ENCODE measurements at places on chromosomes 2 and 18. TPM values are rescaled to one million over a fixed set of nuclear protein-coding genes. Genes with fewer than 3 reads are reported as not detected.

Gene SPP2
- total RNA-seq: not detected

Gene SERPINB12
- not detected for total RNA-seq

Gene MAP3K19
- not detected for total RNA-seq

Gene CDH2
- total RNA-seq: not detected

DNA sequence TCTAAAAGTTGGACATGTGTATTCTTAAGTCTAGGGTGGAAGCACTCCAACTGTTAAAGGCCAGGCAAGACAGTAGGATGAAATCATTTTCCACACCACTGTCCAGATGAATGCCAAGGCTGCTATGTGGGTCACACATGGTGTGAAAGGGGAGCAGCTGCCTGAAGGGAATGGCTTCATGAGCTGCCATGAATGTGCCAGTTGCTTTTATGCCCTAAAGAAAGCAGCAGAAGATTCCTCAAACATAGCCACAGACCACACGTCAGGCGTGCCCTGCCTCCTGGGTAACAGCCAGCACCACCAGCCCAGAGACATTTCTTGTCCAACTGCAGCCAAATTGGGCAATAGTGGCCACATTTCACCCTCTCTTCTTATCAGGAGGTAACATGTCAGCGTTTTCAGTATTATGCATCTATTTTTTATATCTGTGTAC lies 130.2 kb downstream of the MTCL1 start:
- DNase-seq: no peak

DNA sequence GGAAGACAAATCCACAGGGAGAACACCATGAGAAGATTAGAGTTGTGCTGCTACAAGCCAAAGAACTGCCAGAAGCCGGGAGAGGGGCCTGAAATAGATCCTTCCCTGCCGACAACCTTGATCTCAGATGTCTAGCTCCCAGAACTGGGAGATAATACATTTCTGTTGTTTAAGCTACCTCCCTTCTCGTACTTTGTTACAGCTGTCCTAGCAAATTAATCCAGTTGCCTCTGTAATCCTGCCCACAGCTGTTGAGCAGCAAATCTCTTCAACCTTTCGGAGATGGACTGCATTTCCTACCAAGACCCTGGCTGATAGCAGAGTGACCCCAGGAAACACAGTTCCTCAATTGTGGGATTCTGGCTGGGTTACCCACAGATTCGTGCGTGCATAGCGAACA lies 2.6 kb upstream of the TBC1D8 start:
- no peak for DNase-seq

DNA sequence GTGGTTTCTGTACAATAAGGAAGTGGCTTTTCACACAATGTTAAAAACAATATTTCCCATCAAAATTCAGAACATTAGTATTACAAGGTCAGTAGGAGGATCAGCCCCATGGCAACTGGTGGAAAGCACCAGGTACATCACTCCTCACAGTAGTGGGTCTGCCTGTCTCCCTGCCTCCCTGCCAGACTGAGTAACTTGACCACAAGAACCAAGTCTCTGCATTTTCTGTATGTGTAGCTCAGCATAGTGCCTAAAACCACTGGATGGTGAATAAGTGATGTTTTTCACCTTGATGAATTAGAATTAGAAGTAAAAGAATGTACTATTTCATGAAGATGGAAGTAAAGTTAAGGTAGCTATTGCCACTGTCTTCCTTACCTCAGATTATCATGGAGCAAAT lies 4.1 kb upstream of the WDR7 start:
- DNase-seq: no peak

Gene CCDC85A
- not detected for total RNA-seq

Gene TWIST2
- not detected for total RNA-seq

GRCh38 chr18:39622431-39622830 lies 2056.8 kb upstream of the CELF4 start:
- DNase-seq: no peak

GRCh38 chr2:88698027-88698413 lies 6.5 kb downstream of the RPIA start:
- no peak for DNase-seq

GRCh38 chr2:222722327-222722946 lies 51.0 kb downstream of the MOGAT1 start:
- no peak for DNase-seq

DNA sequence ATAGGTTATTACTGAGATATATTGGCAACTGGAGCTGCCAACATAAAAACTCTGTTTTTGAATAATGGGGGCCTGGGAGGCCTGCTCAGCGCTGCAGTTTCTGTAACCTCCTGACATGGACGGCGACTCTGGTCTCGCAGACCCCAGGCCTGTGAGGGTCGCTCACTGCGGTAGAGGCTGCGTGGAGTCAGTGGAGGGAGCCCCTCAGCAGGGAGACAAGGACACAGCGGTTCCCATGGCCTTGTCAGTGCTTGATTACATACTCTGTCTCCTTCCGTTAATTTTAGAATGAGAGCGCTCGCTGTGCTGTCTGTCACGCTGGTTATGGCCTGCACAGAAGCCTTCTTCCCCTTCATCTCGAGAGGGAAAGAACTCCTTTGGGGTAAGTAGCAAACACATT lies 858 bp downstream of the TPO start:
- DNase-seq: no peak

GRCh38 chr18:1383465-1383864 lies 478.8 kb downstream of the ADCYAP1 start:
- DNase-seq: no peak

Gene REG1B
- not detected for total RNA-seq

Gene CFC1
- total RNA-seq: not detected

Gene KYNU
- total RNA-seq: 0.14 TPM

Gene DRC1
- total RNA-seq: not detected

DNA sequence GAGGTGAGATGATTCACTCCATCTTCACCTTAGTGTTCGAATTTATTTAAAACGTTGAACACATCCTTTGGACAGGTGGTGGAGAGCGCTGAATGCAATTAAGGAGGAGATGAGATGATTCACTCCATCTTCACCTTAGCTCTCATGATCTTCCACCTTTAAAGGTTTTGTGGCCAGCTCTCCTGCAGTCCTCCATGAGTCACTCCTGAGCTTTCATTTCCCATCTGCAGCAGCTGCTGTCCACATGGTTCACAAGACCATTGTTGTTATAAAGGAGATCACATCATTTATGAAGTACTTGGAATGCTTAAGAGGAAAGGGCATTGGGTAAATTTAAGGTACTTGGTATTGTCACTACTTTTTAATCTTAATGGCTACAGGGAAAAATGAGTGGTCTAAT lies 298.5 kb downstream of the PAX3 start:
- no peak for DNase-seq

Gene XPO1
- total RNA-seq: 208 TPM

DNA sequence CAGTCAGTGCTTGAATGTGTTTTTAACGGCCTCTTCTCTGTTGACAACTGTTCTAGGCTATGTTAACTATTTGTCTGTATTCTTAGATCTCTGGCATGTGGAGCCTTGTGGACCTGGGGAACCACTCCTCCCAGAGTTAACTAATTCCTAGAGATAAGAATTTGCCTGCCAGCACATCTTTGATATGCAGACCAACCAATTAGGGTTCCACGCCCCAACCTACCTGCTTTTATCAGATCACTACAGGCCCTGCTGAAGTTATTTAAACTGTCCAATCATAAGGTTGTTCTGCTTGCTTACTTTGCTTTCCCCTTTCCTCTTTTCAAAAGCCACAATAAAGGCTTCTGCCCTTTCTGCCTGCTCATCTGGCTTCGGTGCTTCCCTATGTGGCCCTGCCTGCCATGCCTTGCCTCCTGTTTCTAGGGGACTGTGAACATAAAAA lies 8.5 kb upstream of the CYBRD1 start:
- no peak for DNase-seq

Gene SLC35F5
- 25.8 TPM for total RNA-seq

Gene NRP2
- 3.3 TPM for total RNA-seq

DNA sequence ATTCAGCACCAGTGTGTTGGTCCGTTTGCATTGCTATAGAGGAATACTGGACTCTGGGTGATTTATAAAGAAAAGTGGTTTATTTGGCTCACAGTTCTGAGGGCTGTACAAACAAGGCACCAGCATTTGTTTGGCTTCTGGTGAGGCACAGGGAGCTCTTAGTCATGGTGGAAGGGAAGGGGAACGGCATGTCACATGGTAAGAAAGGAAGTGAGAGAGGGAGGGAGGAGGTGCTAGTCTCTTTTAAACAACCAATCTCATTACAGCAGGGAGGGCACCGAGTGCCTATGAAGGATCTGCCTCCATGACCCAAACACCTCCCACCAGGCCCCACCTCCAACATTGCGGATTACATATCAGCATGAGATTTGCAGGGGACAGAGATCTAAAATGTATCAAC lies 143.9 kb upstream of the DLX2 start:
- DNase-seq: no peak

Gene SLC9A2
- not detected for total RNA-seq

Gene LINC00305
- total RNA-seq: not detected

DNA sequence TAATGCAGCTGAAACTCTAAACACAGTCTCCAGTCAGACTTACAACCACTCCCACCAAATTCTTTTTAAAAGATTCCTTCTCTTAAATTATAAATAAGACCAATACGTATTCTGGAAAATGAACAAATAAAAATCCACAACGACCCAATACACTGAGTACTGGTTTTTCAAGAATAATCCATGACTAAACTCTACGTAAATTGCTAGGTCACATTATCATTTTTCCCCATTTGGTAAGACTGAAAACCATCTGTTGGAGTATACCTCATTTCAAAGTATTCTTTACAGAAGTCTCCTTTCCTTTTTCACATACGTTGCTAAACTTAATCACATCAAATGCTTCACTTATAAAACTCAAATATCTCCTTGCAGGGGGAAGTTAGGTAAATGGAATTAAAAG lies 6.0 kb downstream of the ZNF516 start:
- DNase-seq: no peak

GRCh38 chr18:63177919-63178821 lies 141.4 kb downstream of the BCL2 start:
- DNase-seq: no peak

GRCh38 chr2:46802665-46803546 lies 112.7 kb downstream of the MCFD2 start:
- no peak for DNase-seq

GRCh38 chr2:47002031-47002430 lies 86.4 kb upstream of the MCFD2 start:
- DNase-seq: no peak
